ENCODE measurements at places on chromosomes 2 and 18.
A peak's percentile ranks its signal among the peaks of the same experiment; 100 is the strongest.

DNA sequence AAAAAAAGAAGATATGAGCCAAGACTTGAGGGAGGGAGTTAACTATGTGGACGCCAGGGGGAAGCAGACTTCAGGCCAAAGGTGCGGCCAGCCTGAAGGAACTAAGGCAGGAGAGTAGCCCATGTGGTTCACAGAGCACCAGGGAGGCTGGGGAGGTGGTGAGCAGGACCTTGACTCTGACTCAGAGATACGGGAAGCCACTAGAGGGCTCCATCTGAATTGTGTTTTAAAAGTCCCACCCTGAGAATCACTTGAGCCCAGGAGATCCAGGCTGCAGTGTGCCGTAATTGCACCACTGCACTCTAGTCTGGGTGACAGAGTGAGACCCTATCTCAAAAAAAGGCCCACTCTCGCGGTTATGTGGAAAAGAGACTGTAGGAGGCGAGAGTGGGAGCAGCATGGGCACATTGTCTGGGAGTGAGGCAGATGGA is 12.3 kb downstream of the CEP192 start:
- peak; percentile 9 for DNase-seq

DNA sequence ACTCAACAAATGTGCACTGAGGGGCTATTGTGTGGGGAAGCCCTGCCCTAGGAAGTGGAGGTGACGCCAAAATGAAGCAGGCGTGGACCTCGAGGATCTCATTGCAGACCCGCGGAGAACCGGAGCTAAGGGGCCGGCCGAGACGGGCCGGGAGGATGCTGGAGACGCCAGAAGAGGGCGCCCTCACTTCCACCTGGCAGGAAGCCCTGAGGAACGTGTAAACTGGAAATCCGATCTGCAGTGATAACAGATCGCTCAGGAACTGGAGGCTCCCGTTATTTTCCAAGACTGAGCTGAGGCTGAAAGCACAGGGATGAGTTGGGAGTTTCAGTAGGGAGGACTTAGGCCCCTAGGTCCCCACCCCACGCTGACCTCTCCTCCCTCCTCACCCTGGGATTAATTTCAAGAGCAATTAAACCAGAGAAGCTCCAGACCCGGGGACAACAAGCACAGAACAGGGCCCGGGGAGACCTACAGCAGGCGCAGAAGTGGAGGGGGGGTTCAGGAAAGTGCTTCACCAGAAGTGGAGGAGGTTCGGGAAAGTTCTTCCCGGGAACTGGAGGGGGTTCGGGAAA is 7.7 kb upstream of the COL6A3 start:
- DNase-seq, result peak; percentile 13

GRCh38 chr18:59140302-59140885 is 710 bp downstream of the SEC11C start:
- DNase-seq, result peak; percentile 5

GRCh38 chr18:37654034-37654433 is 88.4 kb upstream of the CELF4 start:
- DNase-seq, result no peak

DNA sequence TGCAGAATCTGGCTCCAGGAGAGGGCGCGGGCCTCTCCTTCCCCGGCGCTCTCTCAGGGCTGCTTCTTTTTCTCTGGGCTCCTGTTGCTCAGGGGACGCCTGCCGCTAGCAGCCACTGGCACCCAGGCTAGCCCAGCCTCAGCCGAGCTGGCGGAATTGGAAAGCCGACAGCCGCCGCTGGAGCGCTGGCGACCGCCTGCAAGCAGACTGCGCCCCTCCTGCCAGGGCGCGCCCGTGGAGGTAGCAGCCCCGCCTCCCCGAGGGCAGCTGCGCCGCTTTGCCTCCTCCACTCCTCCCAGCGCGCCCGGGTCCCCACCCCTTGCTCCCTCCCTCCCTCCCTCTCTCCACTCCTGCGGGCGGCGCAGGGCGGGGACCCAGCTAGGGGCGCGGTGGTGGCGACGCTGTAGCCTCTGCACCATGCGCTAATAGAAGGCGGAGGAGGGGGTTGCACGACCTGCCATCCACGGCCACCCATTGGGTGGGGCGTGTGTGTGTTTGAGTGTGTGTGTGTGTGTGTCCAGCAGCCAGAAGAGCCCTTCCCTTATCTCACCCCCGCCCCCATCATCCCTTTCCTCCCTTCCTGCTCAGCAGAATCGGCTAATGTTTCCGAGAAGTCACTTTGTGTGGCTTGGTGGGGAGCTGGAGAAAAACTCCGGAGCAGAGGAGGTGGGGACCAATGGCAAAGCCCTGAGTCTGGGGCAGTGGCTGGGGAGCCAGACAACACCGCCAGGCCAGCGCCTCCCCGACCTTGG is at the start of gene SCN9A:
Gene SCN9A, minus strand, starts transcription at position 209 of the 752 bp plus-strand sequence. CDS start 64,188 bp downstream, outside the sequence.
- DNase-seq, result peak; percentile 4

DNA sequence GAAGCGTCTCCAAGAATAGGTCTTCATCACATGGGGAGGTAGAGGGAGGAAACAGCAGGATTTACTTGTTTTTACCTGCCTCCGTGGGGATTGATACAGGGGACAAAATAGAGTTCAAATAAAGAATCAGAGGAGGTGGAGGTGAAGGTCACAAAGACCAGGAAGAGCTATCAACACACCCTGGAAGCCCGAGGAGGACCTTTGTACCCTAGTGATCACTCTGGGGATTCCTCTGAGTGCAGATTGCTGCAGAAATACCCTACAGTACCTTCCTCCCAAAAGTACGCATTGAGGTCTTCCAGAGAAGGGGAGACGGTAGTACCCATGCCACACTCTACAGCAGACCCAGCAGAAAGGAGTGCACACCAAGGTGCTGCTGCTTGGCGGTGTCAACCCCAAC is 44.9 kb downstream of the OSR1 start:
- DNase-seq, result no peak

DNA sequence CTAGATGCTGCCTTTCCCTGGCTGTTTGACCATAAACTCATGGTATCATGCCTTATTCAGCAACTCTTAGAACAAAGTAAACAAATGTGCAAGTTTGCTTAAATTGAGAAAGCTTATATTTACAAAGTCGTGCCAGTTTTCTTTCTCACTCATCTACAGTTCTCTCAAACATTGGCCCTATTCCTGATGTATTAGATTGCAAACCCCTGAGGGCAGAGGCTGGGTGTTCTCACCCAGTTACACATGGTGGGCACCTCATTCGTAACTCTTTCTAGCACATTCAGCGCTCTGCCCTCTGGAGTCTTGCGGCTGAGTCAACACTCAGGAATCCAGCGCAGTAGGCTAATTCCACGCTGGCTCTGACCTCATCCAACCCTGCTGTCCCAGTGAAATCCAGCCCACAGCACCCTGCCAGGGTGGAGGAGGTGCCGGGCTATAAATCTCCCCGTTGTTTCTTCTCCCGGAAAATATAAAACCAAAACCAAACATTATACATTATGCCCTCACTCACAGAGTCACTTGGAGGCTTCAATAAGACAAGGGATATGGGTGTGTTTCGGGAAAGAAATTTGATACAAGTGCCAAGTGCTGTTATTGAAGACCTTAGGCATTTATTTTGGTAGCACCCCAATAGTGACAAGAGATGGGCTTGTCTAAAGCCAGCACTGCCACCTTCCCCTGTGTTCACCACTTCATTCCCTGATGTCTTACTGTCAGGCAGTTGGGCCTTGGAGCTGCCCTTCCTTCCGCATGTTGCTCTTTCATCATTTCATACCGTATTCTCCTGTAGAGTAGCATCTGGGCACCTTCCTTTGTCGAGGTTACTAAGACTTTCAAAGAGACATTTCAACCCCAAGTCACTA is 287.4 kb downstream of the PRKCE start:
- DNase-seq, result no peak

GRCh38 chr2:26875065-26875634 is 27.2 kb downstream of the DPYSL5 start:
- no peak for DNase-seq

DNA sequence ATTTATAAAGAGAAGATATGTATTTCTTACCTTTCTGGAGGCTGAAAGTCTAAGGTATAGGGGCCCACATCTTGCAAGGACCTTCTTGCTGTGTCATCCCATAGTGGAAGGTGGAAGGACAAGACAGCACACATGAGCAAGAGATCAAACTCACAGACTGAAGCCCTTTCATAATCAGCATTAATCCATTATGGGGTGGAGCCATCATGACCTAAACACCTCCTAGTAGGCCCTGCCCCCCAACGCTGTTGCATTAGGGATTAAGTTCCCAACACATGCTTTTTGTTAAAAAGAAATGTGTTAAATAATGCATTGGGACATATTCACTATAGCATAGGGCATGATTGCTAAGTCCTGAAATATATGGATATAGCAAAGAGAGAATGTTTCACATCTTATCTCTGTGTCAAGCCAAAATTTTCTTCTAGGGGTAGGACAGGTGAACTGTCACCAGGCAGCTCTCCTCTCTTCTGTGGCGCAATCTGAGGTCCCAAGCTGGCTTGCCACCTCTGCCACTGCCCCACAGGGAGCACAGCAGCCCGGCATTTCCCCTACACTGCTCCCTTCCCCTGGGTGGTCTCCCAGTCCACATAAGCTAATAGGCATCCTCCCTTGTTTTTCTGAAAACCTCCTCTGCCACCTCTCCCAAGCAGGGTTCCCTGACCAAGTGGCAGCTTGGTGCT is 8.3 kb upstream of the CTIF start:
- DNase-seq, result no peak

- DNase-seq, result no peak
These were observed 3.9 kb upstream of the CYTIP start for GRCh38 chr2:157447741-157448140.

DNA sequence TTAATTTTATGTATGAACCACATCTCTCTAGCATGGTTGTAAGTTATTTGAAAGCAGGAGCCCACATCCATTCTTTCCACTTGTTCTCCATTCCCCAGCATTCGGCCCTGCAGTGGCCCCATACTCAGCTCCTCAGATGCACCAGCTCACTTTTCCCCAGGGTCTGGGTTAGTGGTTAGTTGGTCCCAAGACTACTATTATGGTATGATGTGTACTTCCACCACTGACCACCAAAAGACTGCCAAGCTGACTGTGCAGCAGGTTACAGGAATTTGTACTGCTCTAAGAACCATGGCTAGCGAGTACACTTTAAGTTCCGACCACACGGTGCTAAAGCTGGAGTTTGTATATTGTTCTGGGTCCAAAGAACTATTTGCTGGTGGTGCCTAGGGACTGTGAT is 413.6 kb upstream of the TCF4 start:
- no peak for DNase-seq

GRCh38 chr2:168673265-168674189 is 128.9 kb upstream of the NOSTRIN start:
- peak; percentile 38 for DNase-seq

- DNase-seq, result no peak
These were observed 57.8 kb upstream of the NEUROD1 start for GRCh38 chr2:181738074-181738473.

DNA sequence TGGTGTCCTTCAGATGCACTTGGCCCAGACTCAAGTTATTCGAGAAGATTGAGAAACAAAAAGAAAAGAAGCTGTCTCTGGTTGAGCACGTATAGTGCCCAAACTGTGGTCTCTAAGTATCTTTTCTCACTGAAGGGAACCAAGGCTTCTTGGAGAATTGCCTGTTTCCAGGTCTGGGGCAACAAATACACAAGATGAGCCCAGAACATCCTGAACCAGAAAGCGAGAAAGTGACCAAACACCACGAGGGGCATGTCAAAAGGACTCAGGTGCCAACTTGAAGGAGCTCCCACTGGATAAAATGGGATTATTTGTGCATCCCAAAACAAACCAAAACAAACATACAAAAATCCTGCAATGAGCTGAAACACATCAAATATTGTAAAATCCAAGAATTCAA is 13.6 kb upstream of the ATOH8 start:
- DNase-seq, result no peak

DNA sequence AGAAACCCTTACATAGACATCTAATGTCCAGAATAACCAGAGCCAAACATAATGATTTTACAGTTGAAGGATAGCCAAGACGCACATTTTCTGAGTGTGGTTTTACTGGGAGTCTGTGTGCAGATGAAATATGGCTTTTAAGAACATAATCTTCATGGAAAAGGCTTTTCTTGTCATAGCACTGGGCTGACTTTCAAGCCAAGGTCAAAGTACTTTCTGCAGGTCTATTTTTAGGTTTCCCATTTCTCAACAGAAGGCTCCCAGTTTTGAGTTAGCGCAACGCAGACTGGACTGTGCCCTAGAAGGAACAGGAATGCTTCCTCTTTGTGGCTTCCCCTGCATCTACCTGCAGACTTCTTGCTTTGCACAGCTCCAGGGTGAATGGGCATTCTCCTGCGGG is 92.3 kb upstream of the UPP2 start:
- DNase-seq, result no peak

DNA sequence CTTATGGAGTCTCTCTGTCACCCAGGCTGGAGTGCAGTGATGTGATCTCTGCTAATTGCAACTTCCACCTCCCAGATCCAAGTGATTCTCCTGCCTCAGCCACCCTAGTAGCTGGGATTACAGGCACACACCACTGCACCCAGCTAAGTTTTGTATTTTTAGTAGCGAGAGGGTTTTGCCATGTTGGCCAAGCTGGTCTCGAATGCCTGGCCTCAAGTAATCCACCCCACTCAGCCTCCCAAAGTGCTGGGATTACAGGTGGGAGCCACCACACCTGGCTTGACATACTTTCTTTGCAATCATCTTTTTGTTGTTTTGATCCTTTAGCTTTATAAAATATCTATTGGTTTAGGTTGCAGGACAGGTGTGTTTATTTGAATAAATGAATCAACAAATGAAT is 9.7 kb upstream of the KCNE4 start:
- no peak for DNase-seq

- DNase-seq, result no peak
These were observed 74.3 kb upstream of the MMADHC start for GRCh38 chr2:149661844-149662243.

DNA sequence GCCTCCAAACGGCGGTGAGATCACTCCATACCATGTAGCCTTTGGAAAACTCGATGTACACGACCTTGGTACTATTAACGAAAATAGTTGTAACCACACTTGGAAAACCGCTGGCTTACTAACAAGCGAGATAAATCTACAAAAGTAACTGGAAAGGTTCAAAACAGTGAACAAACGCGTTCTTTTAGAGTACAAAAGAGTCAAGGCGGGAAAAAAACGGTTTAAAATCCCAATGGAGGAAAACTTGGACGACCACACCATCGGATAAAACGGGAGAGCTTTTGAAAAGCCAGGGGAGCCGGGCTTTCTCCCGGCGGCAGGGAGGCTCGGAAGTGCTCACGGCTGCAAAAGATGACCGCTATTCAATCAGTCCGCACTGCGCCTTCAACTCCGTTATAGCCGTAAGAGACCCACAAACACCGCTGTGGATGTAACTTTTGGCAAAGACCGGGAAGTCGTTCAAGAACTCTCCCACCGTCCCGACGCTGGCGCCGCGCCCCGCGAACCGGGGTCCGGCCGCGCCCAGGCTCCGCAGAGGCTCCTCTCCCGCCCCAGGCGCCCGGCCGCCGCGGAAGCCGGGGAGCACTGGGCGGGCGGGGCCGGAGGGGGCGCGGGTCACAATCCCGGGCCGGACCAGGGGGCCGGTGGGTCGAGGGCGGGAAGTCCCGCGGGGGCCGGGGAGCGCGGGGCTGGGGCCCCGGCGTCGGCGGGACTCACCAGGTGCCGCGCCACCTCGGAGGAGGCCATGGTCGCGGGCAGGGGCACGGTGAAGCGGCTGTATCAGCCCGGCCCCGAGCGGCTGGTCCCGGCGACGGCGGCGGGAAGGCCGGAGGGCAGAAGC is 465 bp downstream of the SEPTIN10 start:
- DNase-seq, result peak; percentile 3

- DNase-seq, result no peak
These were observed 482.5 kb downstream of the NUP35 start for GRCh38 chr2:183606718-183607085.

Data from cerebellum (tissue), 4 donors.